HS-27A (cell line): ENCODE measurements at places on chromosomes 5 and 9.

GRCh38 chr5:113057557-113057984 lies 81.0 kb downstream of the DCP2 start:
- no peak for DNase-seq

GRCh38 chr5:58299256-58299655 lies 160.6 kb downstream of the PLK2 start:
- no peak for DNase-seq

DNA sequence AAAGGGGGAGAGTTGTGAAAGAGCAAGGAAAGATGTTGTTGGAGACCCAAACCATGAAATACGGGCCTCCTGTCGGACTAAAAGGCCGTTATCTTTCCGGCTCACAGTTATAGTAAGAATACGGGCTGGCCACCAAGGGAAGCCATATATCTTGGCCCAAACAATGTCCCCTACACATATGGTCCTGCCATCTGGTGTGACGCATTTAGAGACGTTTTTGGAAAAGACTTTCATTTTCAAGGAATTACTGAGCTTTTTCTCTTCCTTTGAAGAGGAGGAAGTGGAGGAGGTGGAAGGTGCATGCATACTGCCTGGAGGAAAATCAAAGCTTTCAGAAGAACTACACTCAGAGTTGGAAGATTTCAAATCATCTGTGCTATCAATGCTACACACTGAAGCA lies 26.7 kb downstream of the PWWP2A start:
- no peak for DNase-seq

DNA sequence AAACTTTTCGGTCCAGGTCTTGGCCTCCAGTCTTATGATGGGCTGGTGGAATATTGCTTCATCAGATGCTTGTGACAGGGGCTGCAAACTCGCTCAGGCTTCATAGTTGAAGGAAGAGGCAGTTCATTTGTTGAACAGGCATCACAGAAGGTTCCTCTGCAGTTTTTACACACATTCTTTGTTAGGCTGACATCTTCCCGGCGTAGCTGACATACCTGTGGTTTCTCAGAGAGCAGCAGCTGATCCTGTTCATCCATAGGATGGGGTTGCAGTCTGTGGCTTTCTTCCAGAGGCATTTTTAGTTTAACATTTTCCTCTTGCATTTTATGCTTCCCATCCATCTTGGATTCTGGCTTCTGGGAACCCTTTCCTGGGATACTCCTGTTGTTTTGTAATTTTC lies 1255.2 kb downstream of the EFNA5 start:
- DNase-seq = no peak

DNA sequence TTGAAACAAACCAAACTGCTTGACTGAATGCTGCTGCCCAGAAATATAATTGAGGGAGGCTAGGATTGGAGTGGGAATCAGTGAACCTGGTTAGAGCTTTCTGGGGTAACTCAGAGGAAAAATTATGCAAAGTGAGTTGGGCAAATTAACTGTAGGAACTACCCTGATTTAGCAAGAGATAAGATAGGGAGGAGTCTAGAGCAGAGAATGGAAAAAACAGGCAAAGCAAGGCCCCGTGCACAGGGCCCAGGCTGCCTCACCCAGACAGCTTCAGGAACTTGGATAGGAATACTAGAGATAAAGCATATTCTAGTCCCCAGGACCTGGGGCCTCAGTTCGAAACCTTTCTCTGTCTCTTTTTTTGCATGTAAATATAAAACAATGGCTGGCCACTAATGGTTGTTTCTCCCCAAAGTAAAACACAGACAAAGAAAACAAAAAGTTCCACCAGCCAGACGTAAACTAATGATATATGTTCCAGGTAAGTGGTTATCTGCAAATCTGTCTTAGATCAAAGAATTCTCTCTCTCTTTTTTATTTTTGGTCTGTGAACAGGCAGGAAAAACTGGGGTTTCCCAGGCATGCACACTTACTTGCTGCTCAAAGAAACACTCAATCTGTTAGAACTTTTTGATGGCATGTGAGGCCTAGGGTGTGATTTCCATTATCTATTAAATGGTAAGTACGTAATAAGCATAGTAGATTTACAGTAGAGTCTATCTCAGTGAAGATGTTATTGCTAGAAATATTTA lies 168.1 kb upstream of the MAP3K1 start:
- DNase-seq = no peak

DNA sequence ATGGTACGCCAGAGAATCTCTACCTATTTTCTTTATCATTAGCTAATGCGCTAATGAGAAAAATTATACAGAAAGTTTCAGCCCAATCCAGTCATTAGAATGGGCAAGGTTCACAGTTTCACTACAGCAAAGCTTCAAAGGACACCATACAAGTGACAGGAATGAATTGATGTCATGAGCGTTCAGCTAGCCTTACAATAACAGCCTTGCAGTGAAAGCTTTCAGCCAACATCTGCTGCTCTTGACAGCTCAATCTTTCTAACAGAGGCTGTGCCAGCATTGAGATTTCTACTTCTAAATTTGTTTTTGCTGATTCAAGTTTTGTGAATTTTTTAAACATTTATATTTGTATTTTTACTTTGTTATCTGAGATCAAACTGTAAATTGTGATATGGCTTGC lies 302.4 kb upstream of the FAM174A start:
- DNase-seq = no peak
